ENCODE measurements at places on chromosomes 1 and 21.
A peak's percentile ranks its signal among the peaks of the same experiment; 100 is the strongest.

DNA sequence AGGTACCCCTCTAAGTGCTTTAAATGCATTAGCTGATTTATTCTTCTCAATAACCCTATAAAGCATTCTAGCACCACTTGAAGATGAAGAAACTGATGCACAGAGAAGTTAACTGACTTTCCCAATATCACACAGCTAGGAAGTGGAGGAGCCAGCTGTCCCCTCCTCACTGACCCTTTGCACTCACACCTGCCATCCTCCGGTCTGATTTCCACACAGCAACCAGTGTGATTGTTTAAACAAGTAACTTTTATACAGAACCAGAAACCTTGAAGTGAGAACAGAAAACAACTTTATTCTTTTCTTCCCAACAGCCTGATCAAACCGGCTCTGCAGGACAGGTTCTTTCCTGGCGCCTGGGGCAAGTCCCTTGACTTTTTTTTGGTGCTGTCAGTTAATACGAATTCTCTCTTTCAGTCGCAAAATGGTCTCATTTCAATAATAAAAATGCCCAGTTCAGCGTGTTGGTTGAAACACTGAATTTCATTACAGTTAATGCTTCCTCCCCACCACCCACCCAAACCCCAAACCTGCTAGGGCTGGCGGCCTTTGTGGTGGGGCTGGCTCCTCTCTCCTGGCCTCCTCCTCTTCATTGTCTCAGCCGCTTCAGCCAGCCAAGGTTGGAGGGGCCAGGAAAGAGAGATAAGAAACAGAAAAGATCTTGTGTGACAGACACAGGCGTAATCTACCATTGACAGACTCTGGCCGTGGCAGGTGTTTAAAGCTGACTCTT lies 26.4 kb upstream of the EEIG2 start:
- DNase-seq: no peak

- no peak for DNase-seq
Measured at GRCh38 chr1:212367474-212368072, 47.1 kb downstream of the PACC1 start.

GRCh38 chr1:32592943-32593342 lies 53.7 kb downstream of the ZBTB8A start:
- no peak for DNase-seq

DNA sequence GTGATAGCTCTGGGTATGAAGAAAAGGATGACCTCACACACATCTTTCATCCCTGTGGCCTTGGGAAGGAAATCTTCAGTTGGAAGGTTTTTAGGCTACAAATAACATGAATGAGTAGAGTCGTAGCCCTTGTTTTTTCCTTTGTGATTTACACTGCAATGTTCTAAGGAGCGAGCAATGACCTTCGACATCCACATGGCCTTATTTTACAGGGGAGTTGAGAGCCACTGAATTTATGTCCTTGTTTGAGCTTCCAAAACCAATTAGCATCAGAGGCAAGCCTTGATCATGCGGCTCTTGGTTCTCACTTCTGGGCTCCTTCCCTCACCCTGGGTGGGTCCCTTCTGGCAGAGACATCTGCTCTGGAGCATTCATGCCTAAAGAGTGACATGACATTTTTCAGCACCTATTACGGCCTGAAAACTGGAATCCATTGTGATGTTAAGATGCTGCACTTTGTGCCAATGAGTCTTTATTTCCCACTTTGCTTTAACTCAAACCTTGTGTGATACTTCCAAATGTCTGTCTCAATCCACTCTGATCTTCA lies 70.5 kb upstream of the RUNX1 start:
- DNase-seq: no peak

DNA sequence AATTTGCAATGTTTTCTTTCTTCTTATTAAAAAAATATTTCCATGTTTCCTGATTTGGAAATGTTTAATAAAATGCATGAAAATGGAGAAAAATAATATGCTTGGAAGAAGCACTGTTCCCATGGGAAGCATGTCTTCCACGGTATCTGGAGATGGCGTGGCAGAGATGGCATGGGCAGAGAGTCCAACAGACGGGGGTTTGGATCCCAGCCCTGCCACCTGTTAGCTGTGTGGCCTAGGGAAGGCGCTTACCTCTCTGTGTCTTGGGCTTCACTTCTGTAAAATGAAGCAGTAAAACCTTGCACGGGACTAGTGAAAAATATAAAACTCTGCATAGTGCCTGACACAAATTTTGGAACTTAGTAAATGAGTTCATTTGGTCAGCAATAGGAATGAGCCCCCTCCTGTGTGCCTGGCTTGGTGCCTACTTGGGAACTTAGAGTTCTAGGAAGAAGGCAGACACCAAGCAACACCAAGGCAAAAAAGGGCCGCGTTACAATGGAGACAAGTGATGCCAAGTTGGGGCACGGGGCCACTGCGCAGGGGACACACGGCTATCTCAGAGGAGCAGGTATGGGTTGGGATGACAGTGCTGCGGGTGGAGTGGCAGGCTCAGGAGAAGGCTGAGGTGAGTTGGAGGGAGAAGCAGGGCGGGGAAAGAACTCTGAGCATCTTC lies 124.2 kb downstream of the KCNN3 start:
- DNase-seq: no peak

GRCh38 chr1:167909691-167910180 lies 4.2 kb downstream of the ADCY10 start:
- no peak for DNase-seq

DNA sequence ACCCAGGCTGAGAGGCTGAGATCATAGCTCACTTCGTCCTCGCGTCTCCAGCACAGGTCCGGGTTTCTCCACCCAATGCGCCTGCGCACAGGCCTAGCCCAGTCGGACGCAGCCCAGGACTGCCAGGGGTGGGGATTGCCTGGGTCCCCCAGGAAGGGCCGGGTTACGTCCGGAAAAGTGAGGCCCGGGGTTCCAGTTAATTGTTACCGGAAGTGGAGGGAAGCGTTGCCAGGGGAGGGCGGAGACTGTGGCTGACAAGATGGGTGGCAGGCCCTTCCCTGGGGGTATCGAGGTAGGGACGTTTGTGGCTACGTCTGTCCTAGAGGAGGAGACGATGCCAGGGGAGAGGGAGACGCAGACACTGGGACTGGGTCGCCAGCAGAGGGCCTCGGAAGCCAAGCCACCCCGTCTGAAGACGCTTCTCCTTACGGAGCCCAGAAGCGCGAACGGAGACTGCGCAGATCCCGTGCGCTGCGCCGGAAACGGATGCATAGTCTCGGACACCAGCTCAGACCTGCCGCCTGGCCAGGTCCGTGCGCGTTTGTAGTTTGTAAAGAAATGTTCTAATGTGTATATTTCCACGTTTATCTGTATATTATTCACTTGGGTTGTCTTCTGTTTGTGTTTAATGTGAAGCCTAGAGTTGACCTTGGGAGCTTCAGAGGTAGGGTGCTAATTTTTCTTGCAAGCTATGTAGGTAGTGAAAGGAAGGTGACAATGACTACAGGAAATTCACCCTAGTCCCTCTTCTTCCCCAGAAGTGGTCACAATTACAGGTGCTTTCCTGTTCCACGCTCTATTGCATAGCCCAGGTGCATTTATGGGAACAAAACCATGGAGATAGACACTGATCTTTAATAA lies 7.3 kb downstream of the RSRP1 start:
- peak; percentile 97 for DNase-seq

DNA sequence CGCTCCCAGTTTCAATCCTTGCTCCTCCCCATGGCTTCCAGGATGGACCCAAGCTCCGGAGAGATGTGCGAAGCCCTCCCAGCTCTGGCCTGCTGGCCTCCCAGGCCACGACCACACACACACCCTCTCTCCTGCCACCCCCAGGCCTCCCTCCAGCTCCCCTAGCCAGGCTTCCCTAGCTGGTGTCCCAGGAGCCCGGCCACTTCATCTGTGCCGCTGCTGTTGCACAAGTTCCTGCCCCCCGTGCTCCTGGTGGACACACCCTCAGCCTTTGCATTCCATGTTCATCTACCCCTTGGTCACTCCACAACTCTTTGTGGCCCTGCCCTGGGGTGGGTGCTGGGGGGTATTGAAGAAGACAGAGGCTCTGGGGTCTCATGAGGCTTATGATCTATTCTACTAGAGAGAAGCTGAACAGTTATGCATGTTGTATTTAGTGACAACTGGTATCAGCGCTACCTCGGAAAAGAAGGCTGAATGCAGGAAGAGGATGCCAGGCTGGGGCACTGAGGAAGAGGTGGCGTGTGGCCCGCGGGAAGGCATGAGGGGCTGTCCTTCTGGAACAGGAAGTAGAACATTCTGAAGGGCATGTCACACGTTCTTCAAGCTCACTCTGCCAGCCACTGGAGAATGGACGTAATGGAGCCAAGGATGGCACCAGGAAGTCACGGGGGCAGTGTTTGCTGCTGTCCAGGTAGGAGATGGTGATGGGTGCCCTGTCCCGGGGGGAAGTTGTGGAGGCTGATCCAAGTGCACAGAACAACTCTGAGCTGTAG lies 172.4 kb downstream of the PSMG1 start:
- DNase-seq: no peak

DNA sequence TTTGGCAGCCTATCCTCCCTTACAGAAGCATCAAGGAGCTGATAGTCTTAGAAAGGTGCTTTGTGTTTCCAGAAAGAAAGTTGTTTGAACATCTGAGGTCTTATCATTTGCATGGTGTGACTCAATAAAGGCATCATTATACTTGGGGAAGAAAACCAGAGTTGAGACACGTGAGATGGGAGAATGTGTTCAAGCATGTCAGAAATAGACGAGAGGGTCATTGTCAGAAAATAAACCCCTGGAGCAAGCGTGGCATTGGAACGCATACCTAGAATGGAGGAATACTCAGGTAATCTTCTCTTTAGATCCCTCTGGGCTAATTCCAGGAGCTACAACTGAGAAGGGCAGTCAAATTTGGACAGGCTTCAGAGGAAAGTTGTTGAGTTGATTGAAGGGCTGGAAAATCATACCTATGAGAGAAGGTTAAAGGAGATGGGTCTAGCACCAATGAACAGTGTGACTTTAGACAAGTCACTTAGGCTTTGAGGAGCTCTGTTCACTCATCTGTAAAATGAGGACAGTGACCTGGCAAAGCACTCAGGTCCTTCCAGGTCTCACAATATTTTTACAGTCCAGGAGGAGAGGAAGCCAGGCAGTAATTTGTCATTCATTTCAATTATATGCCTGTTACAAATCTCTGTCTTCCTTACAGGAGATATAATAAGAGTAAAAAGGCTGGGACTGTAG lies 101.3 kb upstream of the C1orf21 start:
- no peak for DNase-seq

DNA sequence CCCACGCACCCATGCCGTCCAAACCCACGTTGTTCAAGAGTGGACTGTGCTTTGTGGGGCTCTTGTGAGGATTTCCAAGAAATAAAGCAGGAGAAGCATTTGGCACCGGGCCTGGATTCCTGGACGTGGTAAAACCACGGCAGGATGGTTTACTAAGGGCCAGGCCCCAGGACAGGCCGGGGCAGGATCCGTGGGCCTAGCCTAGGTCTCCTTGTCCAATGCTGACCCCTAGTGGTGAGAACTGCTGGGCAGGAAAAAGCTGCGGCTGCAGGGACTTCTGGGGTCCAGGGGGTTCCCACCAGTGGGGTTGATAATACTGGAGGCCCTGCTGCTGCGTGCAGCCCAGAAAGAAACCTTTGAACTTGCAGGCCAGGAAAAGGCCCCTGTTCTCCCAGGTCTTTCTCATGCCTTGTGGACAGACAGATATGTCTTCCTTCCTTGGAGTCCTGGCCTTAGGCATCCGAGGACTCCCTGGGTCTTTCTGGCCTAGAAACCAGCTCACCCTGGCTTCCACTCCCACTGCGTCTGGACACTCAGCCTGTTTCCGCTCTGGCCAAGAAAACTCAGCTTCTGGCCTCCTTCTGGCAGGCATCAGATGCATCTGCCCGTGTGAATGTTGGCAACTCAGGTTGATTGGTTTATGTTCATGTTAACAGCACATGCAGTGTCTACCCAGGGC lies 106.9 kb upstream of the TMEM51 start:
- peak; percentile 52 for DNase-seq

DNA sequence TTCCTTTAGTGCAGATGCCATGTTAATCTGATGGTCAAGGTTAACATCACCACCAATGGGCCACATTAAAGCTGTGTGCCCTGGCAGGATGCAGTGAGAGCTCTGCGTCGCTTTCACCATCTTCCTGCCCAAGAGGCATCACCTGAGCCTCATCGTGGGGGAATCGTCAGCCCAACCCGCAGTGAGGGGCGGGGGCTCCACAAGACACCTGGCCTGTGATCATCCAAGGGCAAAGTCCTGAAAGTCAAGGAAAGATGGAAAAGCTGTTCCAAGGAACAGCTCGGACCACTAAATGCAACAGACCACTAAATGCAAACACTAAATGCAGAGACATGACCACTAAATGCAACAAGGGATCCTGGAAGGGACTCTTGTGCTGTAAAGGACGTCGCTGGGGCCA lies 49.9 kb downstream of the WDR4 start:
- no peak for DNase-seq

DNA sequence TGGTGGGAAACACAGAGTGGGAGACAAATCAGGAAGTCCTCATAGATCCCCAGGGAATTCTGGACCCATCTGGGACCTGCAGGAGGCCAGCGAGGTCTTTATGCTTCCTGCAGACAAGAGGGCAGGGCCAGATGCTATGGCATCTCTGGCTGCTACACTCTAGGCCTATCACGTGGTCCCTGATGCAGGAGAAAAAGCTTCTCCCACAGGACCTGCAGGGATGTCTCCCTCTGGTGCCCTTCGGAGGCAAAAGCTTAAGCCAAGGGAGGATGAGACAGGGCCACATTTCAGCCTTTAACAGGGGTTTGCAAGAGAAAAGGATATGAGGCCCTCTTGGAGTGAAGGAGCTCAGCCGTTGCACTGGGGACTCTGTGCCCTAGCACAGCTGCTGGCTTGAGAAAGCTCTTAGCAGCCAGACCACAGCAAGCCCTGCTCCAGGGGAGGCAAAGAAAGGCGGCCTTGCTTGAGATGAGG lies 243.0 kb downstream of the C1orf94 start:
- DNase-seq: no peak

DNA sequence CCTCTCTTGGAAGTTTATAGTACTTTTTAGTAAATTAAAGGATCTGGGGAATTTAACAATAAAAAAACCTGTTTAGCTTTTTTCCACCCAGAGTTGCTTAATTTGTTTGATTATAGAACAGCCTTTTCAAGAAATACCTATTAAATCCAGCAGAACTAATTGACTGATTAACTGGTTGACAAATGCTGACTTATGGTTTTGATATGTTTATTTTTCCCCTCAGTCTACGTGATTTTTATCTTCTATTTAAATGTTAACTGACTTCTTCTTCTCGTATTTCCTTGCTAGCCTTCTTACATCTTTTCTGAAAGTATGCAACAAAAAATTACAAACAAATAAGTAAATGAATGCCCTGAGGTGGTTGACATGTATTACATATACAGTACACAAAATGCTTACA lies 302.9 kb upstream of the SPAG17 start:
- no peak for DNase-seq

All from HL-60 (cell line).